Stimulated activated CD4-positive, alpha-beta T cell treated with anti-CD3 and anti-CD28 coated beads, TNF-alpha, amount 100 ng/mL, for 1 hour (primary cell): ENCODE measurements at places on chromosomes 2 and 18.
A peak's percentile ranks its signal among the peaks of the same experiment; 100 is the strongest.

DNA sequence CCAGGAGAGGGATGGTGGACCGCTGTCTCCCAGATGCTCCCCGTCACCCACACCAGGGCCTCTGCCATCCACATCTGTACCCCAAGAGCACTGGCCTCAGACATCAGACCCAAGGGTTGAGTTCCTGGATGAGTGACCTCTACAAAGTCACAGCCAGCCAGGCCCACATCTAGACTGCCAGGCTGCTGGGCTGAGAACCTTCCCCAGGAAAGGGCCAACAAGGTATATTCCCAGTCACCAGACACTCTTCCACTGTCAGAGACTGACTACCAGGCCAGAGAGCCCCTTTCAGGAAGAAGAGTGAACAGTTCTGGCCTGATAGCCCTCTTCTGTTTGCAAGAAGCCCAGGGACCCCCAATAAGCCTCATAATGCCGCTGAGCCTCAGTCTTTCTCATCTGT is 44.3 kb downstream of the C1QL2 start:
- no peak for DNase-seq

GRCh38 chr2:204177977-204178522 is 241.5 kb downstream of the ICOS start:
- peak; percentile 21 for DNase-seq

DNA sequence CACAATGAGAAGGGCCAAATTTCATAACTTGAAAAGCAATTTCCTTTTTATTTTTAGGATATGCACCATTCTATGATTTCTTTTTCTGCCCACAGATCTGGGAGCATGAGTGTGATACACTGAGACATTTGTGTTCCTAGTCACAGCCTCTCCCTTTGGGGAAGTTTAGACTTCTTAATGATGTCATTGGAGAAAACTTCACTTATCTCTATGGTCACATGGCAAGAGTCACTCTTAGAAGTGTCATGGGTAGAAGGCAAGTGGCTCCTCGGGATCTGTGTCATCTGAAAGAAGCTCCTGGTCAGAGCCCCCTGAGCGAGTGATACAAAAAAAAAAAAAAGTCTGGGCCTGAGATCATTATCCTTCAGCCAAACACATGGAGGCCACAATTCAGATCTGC is 62.5 kb upstream of the LGALSL start:
- DNase-seq, result no peak

- DNase-seq, result no peak
Measured at GRCh38 chr2:144546933-144547332, 27.0 kb upstream of the ZEB2 start.

- DNase-seq, result no peak
Measured at GRCh38 chr2:71070294-71071093, 2.0 kb downstream of the NAGK start.

- no peak for DNase-seq
Measured at GRCh38 chr2:207281436-207281835, 115.7 kb upstream of the KLF7 start.

DNA sequence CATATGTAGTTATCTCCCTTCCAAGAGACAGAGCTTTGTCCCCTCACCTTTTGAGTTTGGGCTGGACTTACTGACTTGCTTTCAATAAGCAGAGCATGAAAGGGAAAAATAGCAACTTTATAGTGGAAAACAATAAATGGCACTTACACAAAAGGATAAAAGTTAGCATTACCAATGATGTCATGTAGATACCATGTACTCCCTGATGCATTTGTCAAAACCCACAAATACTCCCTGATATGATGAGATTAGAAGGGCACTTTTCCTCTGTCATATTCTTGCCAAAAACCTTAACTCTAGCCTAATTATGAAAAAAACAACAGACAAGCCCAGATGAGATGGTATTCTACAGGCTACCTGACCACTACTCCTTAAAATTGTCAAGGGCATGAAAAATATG is 16.0 kb downstream of the HIBCH start:
- no peak for DNase-seq

GRCh38 chr2:151638990-151639389 is 95.3 kb downstream of the NEB start:
- DNase-seq, result no peak

DNA sequence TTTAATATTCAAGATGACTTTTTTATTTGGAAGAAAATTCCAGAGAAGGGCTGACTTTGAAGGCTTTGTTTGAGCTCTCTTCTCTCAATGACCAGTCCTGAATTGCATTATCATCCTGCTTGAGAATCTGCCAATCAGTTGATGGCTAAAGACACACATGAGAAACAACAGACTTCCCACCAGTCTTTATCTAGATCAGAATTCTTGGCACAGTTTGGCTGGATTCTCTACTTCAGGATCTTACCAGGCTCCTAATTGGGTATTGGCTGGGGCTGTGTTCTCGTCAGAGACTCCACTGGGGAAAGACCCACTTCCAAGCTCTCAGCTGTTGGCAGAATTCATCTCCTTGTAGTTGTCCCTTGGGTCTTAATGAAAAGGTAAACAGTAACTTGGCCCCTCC is 86.0 kb downstream of the WDSUB1 start:
- no peak for DNase-seq

- no peak for DNase-seq
Measured at GRCh38 chr18:31719363-31720006, 35.1 kb upstream of the B4GALT6 start.

DNA sequence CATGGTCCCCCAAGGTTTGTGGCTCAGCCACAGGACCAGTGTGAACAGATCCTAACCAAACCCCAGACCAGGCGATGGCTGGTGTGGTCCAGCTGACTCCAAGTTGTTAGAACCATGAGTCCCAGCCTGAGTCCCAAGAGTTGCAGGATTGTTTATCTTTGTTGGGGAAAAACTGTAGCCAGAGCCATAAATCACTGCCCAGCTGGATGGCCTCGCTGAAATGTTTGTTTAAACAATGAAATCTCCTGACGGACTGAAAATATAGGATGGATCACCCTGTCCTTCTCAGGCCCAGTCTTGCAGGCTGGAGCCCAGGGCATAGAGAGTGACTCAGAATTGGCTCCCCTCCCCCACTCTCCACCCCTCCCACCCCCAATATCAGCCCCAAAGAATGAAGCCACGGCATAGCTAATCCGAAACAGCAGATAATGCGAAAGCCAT is 36.4 kb downstream of the PKDCC start:
- no peak for DNase-seq

DNA sequence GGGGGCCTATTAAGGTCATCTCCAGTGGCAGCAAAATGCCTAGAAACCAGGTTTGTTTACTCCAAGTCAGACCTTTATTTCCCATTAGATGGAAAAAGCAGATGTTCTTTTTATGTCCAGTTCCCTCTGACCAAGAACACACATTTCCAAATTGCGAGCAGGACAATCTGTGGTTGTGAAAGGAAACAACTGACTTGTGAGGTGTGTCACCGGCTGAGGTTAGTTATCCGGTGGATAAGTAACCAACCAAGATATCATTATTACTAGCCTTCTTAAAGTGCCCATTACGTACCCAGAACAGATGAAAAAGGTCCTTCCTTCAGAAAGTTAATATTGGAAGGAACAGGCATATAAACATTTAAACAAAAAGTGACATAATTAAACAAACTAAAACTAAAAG is 112.9 kb downstream of the THADA start:
- no peak for DNase-seq

- no peak for DNase-seq
Measured at GRCh38 chr2:214765180-214765579, 44.3 kb downstream of the BARD1 start.

- DNase-seq, result no peak
Measured at GRCh38 chr2:220811952-220812570, 760.0 kb downstream of the EPHA4 start.

DNA sequence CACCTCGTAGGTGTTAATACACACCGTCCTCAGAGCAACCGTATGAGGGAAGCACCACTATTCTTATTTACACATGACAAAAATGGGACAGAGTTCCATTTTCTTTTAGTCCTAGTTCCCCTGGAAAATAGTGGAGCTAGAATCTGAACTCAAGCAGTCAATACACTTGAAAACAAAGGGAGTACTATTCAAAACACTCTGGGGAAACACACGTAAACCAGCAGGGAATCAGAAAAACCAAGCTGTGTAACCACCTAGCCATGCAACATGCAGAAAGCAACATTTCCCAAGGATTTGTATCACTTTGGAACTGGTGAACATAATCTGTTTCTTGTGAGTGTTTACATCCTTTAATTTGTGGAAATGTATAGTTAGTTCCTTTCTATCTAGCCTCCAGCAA is 208.2 kb downstream of the UBE2E3 start:
- DNase-seq, result no peak

GRCh38 chr2:233542507-233542906 is 24.1 kb downstream of the USP40 start:
- DNase-seq, result no peak

DNA sequence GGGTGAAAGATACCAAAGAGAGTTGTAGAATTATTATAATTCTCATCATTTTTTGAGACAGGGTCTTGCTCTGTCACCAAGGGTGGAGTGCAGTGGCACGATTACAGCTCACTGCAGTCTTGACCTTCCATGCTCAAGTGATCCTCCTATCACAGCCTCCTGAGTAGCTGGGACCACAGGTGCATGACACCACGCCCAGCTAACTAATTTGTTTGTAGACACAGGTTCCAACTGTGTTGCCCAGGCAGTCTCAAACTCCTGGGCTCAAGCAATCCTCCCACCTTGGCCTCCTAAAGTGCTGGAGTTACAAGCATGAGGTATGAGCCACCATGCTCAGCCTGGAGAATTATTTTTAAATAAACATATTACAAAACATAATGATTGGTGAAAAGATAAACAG is 92.8 kb upstream of the MSH6 start:
- DNase-seq, result no peak

DNA sequence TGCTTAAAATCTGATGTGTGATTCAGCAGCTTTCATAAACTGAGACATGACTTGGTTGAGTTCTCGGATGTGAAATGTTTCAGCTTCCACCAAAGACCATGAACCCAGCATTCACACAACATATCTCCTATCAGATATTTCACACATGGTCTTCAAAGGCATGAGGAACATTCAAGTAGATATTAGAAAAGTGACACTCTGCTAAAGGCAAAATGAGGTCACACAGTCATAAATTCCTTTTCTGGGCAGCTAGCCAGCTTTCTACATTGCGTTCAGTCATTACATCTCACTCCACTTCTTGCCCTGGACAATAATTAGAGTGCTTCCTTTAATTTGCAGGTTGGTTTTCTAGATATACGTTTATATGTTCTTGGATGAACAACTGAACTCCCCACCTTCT is 96.7 kb downstream of the GAREM1 start:
- DNase-seq, result no peak

- no peak for DNase-seq
Measured at GRCh38 chr2:148999451-148999921, 39.0 kb upstream of the LYPD6B start.

GRCh38 chr2:37674946-37675345 is 3.5 kb upstream of the CDC42EP3 start:
- DNase-seq, result no peak

GRCh38 chr2:4300616-4301015 is 597.2 kb downstream of the DCDC2C start:
- DNase-seq, result no peak

GRCh38 chr2:241324775-241325174 is 9.1 kb downstream of the SEPTIN2 start:
- no peak for DNase-seq

GRCh38 chr18:62437235-62438017 is 85.4 kb upstream of the ZCCHC2 start:
- no peak for DNase-seq

- no peak for DNase-seq
Measured at GRCh38 chr2:221212105-221212504, 360.0 kb downstream of the EPHA4 start.

GRCh38 chr2:120744817-120745216 is 9.1 kb downstream of the GLI2 start:
- DNase-seq, result no peak

- no peak for DNase-seq
Measured at GRCh38 chr2:45675263-45675812, 23.9 kb downstream of the PRKCE start.

DNA sequence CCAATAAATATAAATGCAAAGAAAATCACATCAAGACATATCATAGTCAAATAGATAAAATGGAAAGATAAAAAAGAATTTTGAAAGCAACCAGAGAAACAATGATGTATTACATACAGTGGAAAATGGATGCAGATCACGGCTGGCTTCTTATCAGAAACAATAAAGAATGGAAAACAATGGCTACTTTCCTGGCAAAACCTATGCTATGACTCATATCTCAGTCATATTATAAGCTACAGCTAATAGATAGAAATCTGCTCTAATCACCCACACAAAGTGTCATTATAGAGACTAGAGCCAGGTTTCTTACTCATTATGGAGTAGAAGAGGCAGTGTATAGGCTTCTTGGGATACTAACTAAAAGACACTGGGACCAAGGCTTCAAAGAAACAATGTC is 93.5 kb upstream of the TACR1 start:
- no peak for DNase-seq

GRCh38 chr2:9206991-9207640 is 504 bp downstream of the ASAP2 start:
- DNase-seq, result no peak

- no peak for DNase-seq
Measured at GRCh38 chr2:197998702-197999101, 194.3 kb downstream of the PLCL1 start.

DNA sequence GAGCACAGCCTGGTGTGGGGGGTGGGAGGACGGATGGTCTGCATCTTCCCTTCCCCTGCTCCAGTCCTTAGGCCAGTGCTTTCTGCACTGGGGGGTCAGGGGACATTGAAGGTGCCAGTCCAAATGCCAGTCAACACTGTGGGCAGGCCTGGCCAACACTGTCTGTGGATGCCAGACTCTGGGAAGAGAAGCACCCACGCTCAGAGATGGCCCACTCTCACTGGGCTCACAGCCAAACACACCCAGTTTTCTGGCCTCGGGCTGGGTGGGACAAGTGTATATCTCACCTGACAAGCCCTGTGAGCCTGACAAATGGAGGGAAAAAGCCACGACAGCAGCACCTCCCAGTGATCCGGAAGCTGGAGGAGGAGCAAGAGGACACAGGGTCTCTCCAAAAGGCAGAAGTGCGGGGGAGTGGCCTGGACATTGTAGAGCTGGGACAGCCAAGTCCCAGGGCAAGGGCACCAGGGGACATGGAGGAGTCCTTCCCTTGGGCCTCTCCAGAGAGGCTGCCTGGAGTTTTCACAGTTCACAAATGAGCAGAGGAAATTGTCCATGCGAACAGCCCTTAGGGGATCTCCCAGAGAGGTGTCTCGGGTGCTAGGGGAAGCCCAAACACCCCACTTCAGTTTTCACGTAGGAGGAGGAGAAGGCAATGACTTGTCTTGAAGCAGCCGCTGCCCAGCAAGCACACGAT is 79.3 kb downstream of the SDC1 start:
- DNase-seq, result no peak

DNA sequence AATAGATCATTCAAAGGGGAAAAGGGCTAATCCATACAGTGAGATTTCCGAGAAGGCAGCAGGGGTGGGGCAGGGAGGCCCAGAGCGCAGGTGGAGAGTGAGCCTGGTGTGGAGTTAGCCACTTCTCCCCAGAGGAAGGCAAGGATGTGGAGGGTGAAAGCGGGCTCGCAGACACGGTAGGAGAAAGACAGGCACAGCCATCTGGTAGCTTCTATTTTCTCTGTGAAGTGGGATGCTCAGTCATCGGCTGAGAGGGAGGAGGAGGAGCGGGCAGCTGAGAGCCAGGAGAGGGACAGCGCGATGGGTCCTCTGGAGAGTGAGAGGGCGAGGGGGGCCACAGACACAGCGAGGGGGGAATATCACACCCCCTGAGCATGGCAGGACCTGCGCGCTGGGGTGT is 153.3 kb upstream of the NDUFV2 start:
- DNase-seq, result no peak
